Esophagus squamous epithelium (tissue), 5 donors: ENCODE measurements at places on chromosomes 5 and 9.

GRCh38 chr5:170691657-170692056, 91.9 kb upstream of the GABRP start:
- H3K4me1 ChIP-seq, result no peaks in the 10 kb centered on the region
- DNase-seq, result no peak
- no peaks in the 10 kb centered on the region for H3K36me3 ChIP-seq
- H3K4me3 ChIP-seq, result no peak overlapping the region
- no peaks in the 10 kb centered on the region for H3K27me3 ChIP-seq

DNA sequence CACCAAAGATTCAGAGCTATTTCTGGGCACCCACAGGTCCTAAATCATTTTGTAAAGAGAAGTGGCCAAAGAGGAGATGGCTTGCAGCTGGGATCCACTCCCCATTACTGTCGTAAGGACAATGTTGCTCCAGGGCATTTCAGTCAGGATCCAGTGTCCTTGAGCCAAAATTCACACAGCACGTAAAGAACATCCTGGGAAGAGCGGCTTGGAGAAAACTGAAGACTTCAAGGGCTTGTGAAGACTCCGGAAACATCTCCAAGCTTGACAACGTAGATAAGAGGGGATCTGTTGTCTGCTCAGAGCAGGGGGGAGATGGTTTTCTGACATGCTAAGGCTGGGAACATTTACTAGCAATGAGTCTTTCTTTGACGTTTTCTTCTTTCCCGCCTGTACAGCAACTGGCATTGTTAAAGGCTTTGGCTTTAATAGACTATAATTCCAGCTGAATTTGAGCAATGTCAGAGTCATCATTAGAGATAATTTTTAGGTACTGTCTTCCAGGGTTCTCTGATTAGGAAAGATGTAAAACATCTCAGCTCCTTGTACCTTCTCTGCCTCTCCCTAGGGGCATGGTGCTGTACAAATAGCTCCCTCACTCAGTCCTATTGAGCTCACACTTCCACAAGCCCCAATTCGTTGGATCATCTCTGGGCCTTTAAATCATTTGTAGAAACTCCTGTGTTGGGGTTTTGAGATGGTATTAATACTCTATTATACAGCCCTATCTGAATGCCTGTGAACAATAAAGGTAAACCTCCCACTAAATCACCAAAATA, 39.7 kb downstream of the EGFLAM start:
- peaks cover 3% of the 10 kb centered on the region for H3K27me3 ChIP-seq
- no peak overlapping the region for H3K27ac ChIP-seq
- no peak for DNase-seq
- no peak overlapping the region for H3K4me3 ChIP-seq

DNA sequence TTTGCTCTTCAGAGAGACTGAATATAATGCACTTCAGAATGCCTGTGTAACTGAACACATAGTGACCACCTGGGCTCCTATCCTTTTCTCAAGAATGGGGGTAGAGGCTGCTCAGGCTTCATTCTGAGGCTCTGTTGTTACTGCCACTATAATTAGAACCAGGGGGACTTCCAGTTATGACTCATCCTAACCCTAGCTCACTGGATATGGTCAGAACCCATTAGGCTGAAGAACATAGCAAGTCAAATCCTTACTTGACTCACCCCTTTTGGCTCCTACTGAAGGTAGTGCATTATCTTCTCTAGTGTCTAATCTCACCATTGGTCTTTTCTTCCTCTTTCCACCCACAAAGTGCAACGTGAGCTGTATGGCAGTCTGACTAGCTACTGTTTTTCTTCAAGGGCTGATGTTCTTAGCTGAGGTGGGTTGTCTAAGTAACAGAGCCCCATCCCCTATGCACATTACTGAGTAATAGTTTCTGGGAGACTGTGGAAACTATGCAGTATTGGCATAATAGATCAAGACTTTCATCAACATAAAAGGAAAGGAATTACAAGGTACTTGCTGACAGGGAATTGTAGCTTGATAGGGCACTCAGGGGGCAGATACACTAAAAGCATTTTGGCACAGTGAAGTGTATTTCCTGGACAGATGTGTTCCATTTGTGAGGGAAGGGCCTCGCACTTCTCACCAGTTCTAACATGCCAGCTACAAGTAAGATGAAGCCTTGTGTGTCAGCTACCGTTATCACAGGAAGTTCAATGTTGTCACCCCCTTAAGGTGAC, 431.0 kb upstream of the MEF2C start:
- H3K4me1 ChIP-seq, result no peaks in the 10 kb centered on the region
- no peaks in the 10 kb centered on the region for H3K27me3 ChIP-seq
- H3K36me3 ChIP-seq, result no peaks in the 10 kb centered on the region
- no peak overlapping the region for H3K4me3 ChIP-seq

DNA sequence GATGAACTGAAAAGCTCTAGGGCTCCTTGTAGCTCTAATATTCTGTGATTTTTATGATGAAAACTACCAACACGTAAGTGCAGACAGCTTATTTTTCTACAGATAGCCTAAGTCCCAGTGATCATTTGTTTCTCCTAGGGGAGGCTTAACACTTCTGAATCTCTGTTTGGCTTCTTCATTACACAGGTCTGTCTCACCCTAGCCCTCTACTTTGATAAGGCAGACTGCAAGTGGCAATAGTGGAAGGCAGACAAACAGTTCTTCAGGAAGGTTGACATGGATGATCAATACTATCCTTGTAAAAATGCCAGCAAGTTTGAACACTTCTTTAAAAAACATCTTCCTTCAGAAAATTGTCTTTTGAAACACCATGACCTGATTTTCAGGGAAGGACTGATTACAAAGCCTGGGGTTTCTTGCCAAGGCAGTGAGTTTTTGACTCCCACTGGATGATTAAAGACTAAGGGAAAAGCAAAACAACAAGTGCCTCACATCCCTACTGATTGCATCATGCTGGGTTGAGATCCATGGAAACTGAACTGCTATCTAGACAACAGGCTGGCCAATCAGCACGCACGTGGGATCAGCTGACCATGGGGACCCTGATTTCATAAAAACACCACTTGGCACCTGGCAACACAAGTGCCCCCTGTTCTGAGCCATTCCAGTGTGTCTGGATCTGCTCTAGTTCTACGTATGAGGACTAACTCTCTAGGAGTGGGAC, 212.2 kb downstream of the SMARCA2 start:
- H3K4me1 ChIP-seq, result peaks cover 9% of the 10 kb centered on the region
- H3K27ac ChIP-seq, result no peak overlapping the region
- DNase-seq, result no peak
- H3K36me3 ChIP-seq, result no peaks in the 10 kb centered on the region
- no peak overlapping the region for H3K4me3 ChIP-seq
- H3K27me3 ChIP-seq, result no peaks in the 10 kb centered on the region

GRCh38 chr5:16564248-16564867, 52.4 kb downstream of the RETREG1 start:
- no peaks in the 10 kb centered on the region for H3K4me1 ChIP-seq
- no peak overlapping the region for H3K4me3 ChIP-seq
- DNase-seq, result no peak

DNA sequence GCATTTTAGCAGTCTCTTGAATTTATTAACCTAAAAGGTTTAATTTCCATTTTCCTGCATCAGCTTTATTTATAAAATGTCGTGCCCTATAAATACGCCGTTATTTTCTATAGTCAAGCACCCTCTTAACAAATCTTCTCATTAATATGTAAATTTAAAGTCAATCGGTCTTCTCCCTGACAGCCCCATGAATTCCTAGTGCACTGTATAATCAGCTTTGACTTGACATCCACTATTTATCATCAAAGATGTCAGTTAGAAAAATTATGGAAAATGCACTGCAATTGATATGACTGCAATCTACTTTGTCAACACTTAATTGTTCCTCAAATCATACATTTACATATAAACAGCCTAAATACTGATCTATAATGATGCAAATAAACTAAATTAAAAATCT, 83.4 kb downstream of the AP3B1 start:
- peaks cover 37% of the 10 kb centered on the region for H3K36me3 ChIP-seq
- no peak overlapping the region for H3K27ac ChIP-seq
- no peaks in the 10 kb centered on the region for H3K4me1 ChIP-seq
- no peaks in the 10 kb centered on the region for H3K27me3 ChIP-seq
- no peak for DNase-seq
- no peak overlapping the region for H3K4me3 ChIP-seq

DNA sequence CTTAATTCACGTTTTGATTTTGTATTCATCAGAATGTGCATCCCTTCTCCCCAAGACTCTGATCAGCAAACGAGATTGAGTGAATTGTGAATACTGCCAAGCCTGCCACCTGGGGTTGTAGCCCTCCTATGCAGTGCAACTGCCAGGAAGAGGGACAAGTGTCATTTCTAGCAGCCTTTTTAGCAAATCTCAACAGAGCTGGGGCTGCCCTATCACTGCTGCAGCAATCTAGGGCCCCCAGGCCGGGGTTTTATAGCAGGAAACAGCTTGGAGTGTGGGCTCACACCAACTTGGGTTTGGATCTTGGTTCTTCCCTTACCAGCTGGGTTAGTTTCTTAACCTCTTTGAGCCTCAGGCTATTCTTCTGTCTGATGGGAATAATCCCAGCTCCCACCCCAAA, 4.0 kb downstream of the CSF1R start:
- H3K36me3 ChIP-seq, result no peaks in the 10 kb centered on the region
- peak overlapping the region; percentile 54 for H3K27ac ChIP-seq
- H3K27me3 ChIP-seq, result no peaks in the 10 kb centered on the region
- H3K4me3 ChIP-seq, result no peak overlapping the region
- H3K4me1 ChIP-seq, result no peaks in the 10 kb centered on the region

GRCh38 chr5:73893813-73894212, 267.8 kb downstream of the ARHGEF28 start:
- H3K4me1 ChIP-seq, result no peaks in the 10 kb centered on the region
- H3K27me3 ChIP-seq, result no peaks in the 10 kb centered on the region
- H3K36me3 ChIP-seq, result peaks cover 3% of the 10 kb centered on the region
- no peak overlapping the region for H3K4me3 ChIP-seq
- H3K27ac ChIP-seq, result no peak overlapping the region
- no peak for DNase-seq

DNA sequence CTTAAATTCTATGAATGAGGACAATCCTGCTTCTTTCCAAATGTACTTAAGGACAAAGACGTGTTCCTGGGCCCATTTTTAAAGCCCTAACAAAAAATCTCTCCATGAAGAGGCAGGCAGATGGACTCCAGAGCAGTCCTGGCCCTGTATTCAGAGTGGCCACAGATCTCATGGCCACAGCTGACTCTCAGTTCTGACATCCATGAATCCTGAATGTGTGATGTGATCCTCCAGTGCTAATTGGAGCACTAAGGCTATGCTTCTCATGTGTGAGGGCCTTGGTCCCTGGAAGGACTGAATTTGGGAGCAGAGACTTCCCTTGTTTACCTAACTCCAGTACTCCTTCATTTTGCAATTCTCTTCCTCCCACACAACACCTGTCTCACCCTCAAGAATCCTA, 373.0 kb downstream of the AGTPBP1 start:
- H3K36me3 ChIP-seq, result no peaks in the 10 kb centered on the region
- H3K27me3 ChIP-seq, result no peaks in the 10 kb centered on the region
- no peak overlapping the region for H3K4me3 ChIP-seq
- H3K4me1 ChIP-seq, result no peaks in the 10 kb centered on the region
- DNase-seq, result no peak

- DNase-seq, result no peak
- H3K4me3 ChIP-seq, result no peak overlapping the region
- H3K4me1 ChIP-seq, result no peaks in the 10 kb centered on the region
- H3K36me3 ChIP-seq, result no peaks in the 10 kb centered on the region
- H3K27me3 ChIP-seq, result no peaks in the 10 kb centered on the region
These were observed 12.0 kb upstream of the TGFBR1 start for GRCh38 chr9:99092643-99093491.

- no peaks in the 10 kb centered on the region for H3K36me3 ChIP-seq
- no peak overlapping the region for H3K4me3 ChIP-seq
- no peak overlapping the region for H3K27ac ChIP-seq
- no peak for DNase-seq
These were observed 274.1 kb downstream of the ARHGAP26 start for GRCh38 chr5:143044265-143044664.
